Left lung (tissue), 14 donors: ENCODE measurements at places on chromosomes 12 and 14. TPM values are rescaled to one million over a fixed set of nuclear protein-coding genes. Genes with fewer than 3 reads are reported as not detected.

GRCh38 chr14:53048631-53049030, 97.8 kb upstream of the FERMT2 start:
- no peak overlapping the region for H3K4me3 ChIP-seq
- no peak for DNase-seq
- no peak overlapping the region for H3K27ac ChIP-seq
- H3K27me3 ChIP-seq: no peaks in the 10 kb centered on the region

DNA sequence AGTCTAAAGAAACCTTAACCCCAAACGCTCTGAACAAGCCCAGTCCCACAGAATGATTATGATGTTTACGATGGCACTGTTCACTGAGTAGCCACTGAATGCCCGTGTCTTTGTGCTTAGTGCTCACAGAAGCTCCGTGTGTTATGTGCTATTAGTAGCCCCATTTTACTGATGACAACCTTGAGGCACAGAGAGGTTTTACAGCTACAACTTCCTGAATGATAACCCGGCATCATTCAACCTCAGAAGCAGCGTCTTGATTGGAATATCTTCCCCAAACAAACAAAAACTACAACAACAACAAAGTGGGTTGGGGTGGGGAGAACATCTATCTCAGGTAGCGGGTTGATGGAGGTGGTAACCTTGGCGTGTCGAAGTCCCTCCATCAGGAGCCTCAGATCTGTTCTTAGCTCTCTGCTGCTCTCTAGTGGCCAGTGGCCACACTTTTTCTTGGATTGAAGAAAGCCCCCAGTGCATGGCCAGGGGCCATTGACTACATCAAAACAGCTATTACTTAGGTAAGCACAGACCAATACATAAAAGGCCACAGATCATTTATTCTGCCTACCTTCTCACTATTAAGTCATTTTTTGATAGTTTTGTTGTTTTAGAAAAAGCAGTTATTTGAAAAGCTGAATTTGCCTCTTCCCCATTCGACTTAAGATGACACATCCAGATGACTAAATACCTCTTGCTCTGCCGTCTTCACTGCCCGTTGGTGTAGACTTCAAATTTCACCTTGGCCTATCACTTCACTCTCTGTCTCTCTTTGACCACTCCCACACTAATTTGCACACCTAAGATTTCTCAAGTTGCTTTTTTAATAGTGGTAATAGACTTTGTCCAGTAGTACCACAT, 376.9 kb downstream of the GALC start:
- DNase-seq: no peak
- no peaks in the 10 kb centered on the region for H3K4me1 ChIP-seq
- H3K27ac ChIP-seq: no peak overlapping the region

- H3K27me3 ChIP-seq: no peaks in the 10 kb centered on the region
- H3K4me3 ChIP-seq: no peak overlapping the region
- no peaks in the 10 kb centered on the region for H3K4me1 ChIP-seq
- no peak for DNase-seq
Observed at GRCh38 chr12:49800421-49801140, 27.6 kb downstream of the NCKAP5L start.

- H3K36me3 ChIP-seq: no peaks in the 10 kb centered on the region
- H3K4me1 ChIP-seq: no peaks in the 10 kb centered on the region
- DNase-seq: no peak
- H3K27me3 ChIP-seq: no peaks in the 10 kb centered on the region
Observed at GRCh38 chr14:76599559-76600287, 161.5 kb upstream of the VASH1 start.

DNA sequence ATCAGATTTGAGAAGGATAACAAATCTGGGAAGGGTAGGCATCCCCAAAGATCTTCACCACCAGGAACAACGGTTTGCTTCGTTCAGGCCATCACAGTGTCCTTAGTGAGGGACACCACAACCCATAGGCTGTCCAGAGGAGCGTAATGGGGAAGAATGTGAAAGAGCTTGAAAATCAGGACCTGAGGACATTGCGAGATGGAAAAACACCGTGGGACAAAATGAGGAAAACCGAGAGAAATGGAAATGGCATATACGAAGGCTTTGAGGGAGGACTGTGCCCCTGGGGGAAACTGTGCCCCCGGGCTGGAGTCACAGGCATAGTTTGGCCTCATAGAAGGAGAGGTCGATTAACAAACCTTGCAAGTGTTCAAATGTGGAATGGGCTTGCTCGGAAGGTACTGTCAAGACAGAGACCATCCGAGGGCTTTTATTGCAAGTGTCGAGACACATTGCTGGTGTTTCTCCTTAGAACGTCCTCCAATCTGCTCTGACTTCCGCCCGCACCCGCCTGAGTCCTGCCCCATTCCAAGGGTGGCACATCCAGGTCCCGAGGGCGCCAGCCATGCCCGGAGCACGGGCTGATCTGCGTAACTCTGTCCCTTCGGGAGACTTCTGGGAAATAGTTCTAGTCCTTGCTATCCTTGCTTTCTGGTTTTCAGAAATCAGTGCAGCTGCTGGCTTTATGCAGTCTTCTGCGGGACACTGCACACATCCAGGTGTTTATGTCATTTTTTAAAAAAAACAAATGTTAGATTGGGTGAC, 885 bp upstream of the PALS1 start:
- H3K27ac ChIP-seq: peak overlapping the region; percentile 96
- peak overlapping the region; percentile 77 for H3K4me3 ChIP-seq
- DNase-seq: peak; percentile 88
- H3K4me1 ChIP-seq: peaks cover 35% of the 10 kb centered on the region
- no peaks in the 10 kb centered on the region for H3K36me3 ChIP-seq

- H3K27me3 ChIP-seq: no peaks in the 10 kb centered on the region
- H3K27ac ChIP-seq: no peak overlapping the region
- H3K4me1 ChIP-seq: no peaks in the 10 kb centered on the region
- DNase-seq: no peak
- H3K36me3 ChIP-seq: no peaks in the 10 kb centered on the region
- no peak overlapping the region for H3K4me3 ChIP-seq
Observed at GRCh38 chr14:101548710-101549109, 12.6 kb upstream of the DIO3 start.

DNA sequence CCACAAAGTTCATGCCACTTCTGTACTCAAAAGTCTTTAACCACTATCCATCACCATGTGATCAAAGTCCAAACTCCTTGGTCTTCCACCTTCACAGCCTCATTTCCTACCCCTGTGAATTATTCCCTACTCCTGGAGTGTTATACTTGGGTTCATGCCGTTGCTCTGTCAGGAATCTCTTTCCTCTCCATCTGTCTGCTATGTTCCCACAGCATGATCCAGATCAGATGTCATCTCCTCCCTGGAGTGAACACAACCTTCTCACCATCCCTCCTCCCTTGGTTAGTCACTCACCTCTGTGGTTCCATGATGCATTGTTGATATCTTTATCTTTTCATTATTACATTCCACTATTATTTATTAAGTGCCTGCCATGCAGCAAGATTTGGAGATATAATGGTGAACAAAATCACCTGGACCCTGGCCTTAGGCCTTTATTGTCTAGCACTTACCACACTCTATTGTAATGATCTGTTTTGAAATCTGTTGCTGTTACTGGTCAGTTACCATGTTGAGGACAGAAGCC, 22.4 kb downstream of the LACRT start:
- no peak overlapping the region for H3K27ac ChIP-seq
- no peak overlapping the region for H3K4me3 ChIP-seq
- DNase-seq: no peak
- H3K27me3 ChIP-seq: no peaks in the 10 kb centered on the region

DNA sequence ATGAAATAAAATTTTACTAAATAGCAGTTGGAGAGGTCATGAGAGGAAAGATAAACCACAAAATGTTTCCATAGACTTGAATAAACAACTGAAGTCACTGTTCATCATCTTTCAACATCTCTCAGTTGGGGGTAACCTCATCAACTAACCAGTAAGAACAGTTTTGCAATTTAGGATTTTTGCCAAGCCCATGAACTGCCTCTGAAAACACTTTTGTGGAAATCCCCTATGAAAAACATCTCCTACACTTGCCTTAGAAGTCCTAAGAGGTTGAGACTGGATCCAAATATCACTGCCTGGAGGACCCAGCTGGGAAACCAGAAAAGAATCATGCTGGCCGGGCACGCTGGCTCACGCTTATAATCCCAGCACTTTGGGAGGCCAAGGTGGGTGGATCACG, 273.1 kb downstream of the C12orf50 start:
- H3K27me3 ChIP-seq: no peaks in the 10 kb centered on the region
- peak; percentile 28 for DNase-seq
- H3K4me1 ChIP-seq: no peaks in the 10 kb centered on the region
- no peak overlapping the region for H3K4me3 ChIP-seq
- no peak overlapping the region for H3K27ac ChIP-seq

DNA sequence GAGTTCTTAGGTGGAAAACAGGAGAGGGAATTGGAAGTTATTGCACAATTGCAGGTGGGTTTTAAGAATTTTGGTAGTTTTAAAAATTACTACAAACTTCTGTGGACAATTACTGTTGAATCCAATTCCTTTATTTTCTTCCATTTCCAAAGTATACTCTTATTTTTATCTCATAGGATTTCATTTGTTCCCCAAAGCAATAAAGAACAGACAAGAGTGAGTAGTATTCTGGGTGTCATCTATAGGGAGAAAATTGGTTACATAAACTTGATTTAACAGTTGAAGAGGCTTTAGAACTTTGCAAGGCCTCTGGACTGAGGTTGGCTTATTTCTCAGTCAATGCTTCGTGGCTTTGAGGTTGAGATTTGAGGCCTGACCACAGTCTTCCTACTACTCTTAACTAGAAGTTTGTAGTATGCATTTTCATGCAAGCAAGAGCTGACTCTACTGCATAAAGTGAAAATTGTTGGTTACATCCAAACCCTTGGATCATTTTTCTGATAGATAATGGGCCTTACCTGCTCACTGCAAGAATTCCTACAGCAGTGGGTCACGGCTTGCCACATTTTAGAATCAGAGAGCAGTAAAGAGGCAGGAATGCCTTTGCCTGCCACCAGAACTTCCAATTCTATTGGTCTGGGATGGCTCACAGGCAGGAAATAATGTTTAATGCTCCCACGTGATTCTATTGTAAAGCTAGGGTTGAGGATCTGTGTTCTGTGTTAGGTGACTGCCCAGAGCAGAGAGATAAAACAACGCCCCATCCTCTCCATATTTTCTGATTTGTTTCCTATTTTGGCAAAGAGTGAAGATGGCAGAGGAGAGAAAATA, 270.5 kb downstream of the TTC6 start:
- H3K4me3 ChIP-seq: no peak overlapping the region
- H3K27me3 ChIP-seq: no peaks in the 10 kb centered on the region
- no peaks in the 10 kb centered on the region for H3K4me1 ChIP-seq
- H3K36me3 ChIP-seq: no peaks in the 10 kb centered on the region
- DNase-seq: no peak

- H3K27me3 ChIP-seq: no peaks in the 10 kb centered on the region
- H3K4me3 ChIP-seq: no peak overlapping the region
- no peaks in the 10 kb centered on the region for H3K36me3 ChIP-seq
- no peak overlapping the region for H3K27ac ChIP-seq
Observed at GRCh38 chr12:132339856-132340255, 10.5 kb upstream of the GALNT9 start.

DNA sequence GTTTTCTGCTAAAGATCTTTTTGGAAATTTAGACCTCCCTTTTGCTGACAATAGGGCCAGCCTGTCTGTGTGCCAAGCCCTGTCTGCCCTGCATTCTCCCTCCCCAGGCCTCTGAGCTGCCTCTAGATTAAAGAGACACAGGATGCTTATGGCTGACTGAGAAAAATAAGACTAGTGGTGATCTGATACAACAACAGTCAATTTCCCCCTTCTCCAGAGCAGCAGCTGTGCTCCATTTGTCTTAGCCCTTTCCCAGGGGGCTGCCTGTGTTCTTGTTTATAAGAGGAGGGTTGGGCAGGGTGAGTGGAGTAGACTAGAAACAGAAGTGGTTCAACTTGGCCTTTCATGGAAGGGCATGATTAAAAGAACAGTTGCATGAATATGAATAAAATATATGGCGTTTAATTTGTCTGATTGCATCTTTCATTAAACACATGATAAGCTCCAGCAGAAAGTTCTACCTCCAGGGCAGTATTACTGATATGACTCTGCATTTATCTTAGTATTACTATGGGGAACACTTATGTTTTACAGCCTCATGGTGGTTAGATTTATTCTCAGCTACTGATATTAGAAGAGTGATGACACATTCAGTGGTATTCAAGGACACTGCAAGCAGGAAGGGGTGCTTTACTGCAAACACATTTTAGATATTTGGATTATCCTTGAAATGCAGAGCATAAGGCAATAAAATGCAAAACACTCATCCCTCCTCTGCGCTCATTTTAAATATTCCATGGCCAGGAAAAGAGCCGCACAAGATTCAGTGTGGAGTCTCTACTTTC, 150.2 kb upstream of the CLEC14A start:
- no peak overlapping the region for H3K4me3 ChIP-seq
- no peaks in the 10 kb centered on the region for H3K36me3 ChIP-seq
- no peaks in the 10 kb centered on the region for H3K4me1 ChIP-seq
- no peak for DNase-seq

DNA sequence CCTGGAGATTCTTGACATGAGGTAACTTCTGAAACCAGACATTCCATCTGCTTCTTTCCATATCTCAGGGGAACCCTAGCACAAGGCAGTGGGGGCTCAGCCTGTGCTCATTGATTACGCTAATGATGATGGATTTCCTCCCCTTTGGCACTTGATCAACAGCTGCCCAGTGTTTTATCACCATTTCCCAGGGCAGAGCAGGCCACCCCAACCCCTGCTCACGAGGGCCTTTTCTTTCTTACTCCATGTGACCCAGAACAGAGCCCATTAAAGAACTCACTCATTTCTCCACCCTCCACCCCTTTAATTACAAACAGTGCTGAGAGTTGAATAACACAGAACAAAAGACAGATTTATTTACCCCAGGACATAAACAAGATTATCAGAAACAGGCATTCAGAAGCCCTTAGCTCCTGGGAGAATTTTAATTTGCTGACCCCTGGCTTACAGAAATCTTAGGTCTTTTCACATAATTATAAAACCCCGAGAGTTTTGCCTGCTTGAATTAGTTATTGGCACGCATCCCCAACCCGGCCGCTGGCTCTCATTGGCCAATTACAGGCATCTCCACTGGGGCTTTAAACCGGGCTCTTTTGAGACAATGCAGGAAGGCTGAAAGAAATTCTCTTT, 32.0 kb upstream of the CCDC60 start:
- H3K4me1 ChIP-seq: no peaks in the 10 kb centered on the region
- H3K27ac ChIP-seq: no peak overlapping the region
- no peaks in the 10 kb centered on the region for H3K36me3 ChIP-seq
- no peak overlapping the region for H3K4me3 ChIP-seq

The CMKLR1 gene
- total RNA-seq: 31.2 TPM

The NPFF gene
- total RNA-seq: not detected

The ALX1 gene
- not detected for total RNA-seq

The TMEM63C gene
- 0.47 TPM for total RNA-seq

The NEUROD4 gene
- total RNA-seq: not detected

The RHOJ gene
- total RNA-seq: 21.5 TPM

The KRT82 gene
- not detected for total RNA-seq

The HCAR2 gene
- 5.1 TPM for total RNA-seq

The TOMM20L gene
- total RNA-seq: not detected

The PGF gene
- 3.4 TPM for total RNA-seq

The RD3L gene
- total RNA-seq: not detected
